AG08395 (cell line): ENCODE measurements at places on chromosomes 1 and 21.

- no peak for DNase-seq
Observed at GRCh38 chr1:15755646-15756040, 3.0 kb upstream of the FBLIM1 start.

GRCh38 chr21:34923202-34923601 is 125.9 kb downstream of the RUNX1 start:
- DNase-seq, result no peak

- DNase-seq, result no peak
Observed at GRCh38 chr1:77024500-77024899, 157.2 kb downstream of the ST6GALNAC5 start.

GRCh38 chr1:94554580-94554979 is 13.0 kb upstream of the F3 start:
- DNase-seq, result no peak

GRCh38 chr1:58592522-58593134 is 15.6 kb upstream of the TACSTD2 start:
- peak; percentile 92 for DNase-seq

DNA sequence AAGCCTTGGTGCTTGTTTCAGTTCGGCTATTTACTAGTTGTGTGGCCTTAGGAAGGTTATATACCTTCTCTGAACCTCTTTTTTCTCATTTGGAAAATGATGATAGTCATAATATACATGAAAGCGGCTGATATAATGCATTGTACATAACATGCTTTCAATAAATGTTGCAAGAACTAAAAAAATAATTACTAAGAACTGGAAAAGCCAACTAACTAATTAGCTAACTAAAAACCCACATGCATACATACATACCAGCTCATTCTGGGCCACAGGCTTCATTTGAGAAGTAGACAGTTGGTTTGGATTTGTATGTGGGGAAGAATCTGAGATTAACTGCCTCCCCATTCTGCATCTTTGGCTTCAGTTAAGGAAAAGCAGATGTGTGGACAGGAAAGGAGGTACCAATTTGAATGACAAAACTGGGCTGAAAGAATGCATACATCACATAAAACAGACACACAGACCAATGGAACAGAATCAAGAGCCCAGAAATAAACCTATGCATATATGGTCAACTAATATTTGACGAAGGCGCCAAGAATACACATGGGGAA is 217.9 kb downstream of the TM2D1 start:
- DNase-seq, result no peak

- no peak for DNase-seq
Observed at GRCh38 chr1:246888522-246888921, 43.2 kb downstream of the AHCTF1 start.

- peak; percentile 49 for DNase-seq
Observed at GRCh38 chr1:223413216-223413615, 20.0 kb downstream of the CCDC185 start.
